Activated naive CD4-positive, alpha-beta T cell treated with anti-CD3 and anti-CD28 coated beads for 36 hours (primary cell): ENCODE measurements at places on chromosomes 11 and 22. TPM values are rescaled to one million over a fixed set of nuclear protein-coding genes. Genes with fewer than 3 reads are reported as not detected.

DNA sequence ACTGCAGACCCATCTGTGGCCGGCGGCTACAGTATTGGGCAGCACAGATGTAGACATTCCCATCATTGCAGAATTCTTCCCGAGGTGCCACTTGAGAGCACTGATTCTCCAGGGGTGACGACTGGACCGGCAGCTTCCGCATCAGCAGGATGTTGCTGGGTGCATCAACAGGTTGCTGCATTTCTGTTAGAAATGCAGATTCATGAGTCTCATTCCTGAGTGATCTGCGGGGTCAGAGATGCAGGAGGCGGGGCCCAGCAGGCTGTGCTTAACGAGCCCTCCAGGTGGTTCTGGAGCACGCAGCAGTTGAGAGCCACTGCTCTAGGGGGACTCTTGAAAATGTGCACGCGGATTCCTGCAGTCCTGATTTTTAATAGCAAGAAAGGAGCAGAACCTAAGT lies 321.8 kb downstream of the TBC1D22A start:
- no peak for DNase-seq

DNA sequence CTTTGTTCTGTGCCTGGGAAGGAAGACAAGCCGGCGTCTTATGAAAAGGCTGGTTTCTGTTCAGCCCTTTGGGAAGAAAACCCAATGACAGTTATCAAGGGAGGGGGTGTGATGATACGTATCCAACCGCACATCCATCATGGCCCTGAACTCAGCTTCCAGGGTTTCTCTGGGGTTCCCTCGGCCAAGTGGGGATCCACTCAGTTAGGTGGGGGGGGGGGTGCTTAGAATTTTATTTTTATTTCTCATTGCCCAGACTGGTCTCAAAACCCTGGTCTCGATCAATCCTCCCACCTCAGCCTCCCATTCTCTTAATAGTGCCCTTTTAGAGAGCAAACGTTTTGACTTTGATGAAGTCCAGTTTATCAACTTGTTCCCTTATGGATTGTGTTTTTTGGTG lies 25.7 kb downstream of the KCNQ1 start:
- DNase-seq = no peak

DNA sequence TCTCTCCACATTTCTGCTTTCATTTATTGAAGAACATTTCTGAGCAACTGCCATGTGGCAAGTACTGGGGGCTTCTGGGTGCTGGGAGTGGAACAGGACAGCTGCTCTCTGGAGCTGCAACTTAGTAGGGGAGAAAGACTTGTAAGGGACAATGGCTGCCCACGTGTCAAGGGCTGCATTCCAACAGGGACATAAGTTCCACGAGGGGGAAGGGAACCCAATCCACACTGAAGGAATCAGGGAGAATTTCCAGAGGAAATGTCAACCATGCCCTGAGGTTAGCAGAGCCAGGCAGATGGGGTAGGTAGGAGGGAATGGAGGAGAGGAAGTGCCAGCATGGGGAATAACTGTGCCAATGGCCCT lies 1.7 kb downstream of the MAPK8IP2 start:
- DNase-seq = no peak

SMIM35 gene
- not detected for total RNA-seq

DNA sequence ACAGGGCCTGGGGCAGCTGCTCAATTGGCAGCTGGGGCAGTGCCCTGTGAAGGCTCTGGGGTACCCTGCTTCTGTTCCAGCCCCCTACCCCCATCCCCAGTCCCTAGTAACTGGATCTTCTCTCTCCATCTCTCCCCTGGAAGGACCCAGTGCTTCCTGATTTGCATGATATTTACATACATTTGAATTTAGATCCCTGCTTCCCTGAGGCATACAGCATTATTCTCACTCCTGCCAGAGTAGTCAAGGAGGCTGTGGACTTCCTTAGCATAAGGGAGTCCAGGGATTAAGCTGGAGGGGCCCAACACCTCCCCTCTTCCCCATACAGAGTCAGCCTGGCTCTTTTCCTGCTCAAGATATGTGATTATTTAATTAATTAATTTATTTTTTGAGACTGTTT lies 24.7 kb downstream of the TEF start:
- DNase-seq = no peak

OR8B12 gene
- not detected for total RNA-seq

DNA sequence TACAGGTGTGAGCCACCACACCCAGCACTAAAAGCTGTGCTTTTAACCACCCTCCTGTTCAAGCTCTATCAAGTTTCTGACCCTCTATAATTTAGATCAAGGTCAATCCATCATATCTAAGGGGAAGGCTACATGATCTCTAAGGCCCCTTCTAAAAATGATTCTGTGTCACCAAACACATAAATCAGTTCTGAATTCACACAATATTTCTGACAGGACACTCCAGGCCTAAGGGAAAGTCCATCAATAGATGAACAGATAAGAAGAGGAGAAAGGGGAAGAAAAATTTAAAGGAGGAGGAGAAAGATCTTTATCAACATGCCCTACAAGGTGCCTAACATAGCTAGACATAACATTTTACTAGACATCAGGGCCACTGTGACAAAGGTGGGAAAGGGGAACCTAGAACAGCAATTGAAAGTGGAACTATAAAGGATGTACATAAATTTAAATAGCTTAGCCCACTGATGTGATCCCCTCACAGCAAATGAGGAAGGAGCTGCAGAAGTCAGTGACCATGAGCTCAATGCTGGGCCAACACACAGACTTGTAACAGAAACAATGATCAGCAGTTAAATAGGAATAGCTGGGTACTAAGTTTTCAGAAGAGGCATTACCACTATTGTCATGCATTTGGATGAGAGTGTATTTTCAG lies 4.7 kb downstream of the PRCP start:
- no peak for DNase-seq

OR6T1 gene
- total RNA-seq = not detected

MCHR1 gene
- not detected for total RNA-seq

CCDC87 gene
- total RNA-seq = 0.07 TPM

FXYD6 gene
- total RNA-seq = not detected

GRCh38 chr22:20867179-20868024 lies 8.6 kb downstream of the SNAP29 start:
- no peak for DNase-seq

- DNase-seq = peak; percentile 45
Measured at GRCh38 chr22:34105461-34106062, 185.3 kb upstream of the LARGE1 start.

GRCh38 chr22:19663286-19663815 lies 51.0 kb upstream of the SEPTIN5 start:
- DNase-seq = peak; percentile 12
